Astrocyte (in vitro differentiated cells and primary cell): ENCODE measurements at places on chromosomes 1 and 21. TPM values are rescaled to one million over a fixed set of nuclear protein-coding genes. Genes with fewer than 3 reads are reported as not detected.
A peak's percentile ranks its signal among the peaks of the same experiment; 100 is the strongest.

Gene OR2L5
- total RNA-seq, result not detected in 2 replicates

Gene KRTAP11-1
- not detected in 2 replicates for total RNA-seq

Gene AMIGO1
- 1.2 and 1.8 TPM in 2 replicates for total RNA-seq

Gene KLHDC7A
- 0.14 and 0.17 TPM in 2 replicates for total RNA-seq

Gene TCHH
- 0.70 and 0.86 TPM in 2 replicates for total RNA-seq

DNA sequence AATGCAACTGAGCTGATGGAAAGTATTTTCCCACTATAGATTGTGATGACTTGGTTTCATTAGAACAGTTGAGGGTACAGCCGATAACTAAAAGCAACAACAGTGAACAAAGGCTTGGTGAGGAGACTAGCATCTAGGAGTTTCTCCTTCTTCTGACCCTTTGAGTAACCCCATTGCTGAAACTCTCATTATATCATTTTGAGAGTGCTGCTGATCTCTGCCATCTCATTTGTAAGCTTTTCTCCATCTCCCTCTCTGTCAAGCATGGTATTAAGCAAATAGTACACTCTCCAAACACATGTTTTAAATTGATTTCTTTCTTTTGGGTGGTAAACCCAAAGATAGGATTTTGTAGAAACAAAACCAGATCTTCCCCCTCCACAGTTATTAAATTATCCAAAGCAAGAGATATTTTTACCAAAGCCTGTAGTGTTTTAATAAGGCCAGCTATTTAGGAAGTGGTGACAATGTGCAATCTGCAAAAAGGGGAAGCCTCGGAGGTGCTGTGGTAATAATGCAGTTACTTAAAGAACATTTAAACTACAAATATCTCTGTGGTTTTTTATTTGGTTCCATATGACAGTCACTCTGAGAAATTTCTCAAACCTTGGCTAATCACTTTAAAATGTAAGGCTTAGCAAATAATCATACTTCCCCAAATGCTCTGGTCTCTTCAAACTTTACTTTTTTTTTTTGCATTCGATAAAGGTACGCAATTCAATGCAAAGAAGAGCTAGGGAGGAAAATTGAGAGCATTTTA is 287.5 kb downstream of the HLX start:
- no peak for DNase-seq

- DNase-seq, result peak; percentile 58
These were observed 6.6 kb downstream of the IFFO2 start for GRCh38 chr1:18949686-18950400.

- peak; percentile 74 for DNase-seq
These were observed 103.3 kb downstream of the CYYR1 start for GRCh38 chr21:26469789-26470188.

- DNase-seq, result no peak
These were observed 1.4 kb downstream of the MASP2 start for GRCh38 chr1:11045428-11046269.

DNA sequence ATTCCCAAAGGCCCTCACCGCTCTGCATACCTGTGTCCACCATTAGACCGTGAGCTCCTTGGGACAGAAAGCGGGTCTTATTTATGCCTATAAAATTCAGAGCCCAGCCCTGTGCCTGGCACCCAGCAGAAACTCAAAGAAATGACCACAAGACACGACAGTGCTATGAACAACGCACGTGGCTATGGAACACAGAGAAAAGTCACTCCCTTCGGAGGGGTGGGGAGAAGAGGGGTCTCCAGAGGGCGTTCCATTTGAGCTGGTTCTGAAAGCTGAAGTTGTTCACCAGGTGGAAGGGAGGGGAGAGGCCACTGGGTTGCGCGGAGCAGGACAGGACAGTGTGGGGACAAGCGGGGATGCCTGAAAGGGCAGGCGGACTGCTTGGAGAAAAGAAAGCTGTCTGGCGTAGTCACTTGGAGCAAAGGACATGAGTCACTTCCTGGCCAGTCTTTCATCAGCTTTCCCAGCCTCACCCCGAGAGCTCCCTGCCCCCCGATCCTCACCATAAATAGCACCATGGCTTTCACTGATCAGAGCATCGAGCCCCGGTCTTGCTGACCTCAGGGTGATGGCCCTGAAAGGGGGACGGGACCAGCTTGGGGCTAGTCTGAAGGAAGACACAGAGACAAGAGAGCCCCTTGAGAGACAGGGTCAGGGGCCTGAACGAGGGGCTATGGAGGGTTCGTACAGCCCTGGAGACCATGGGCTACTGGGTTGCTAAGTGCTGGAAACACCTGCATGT is 28.5 kb downstream of the ECE1 start:
- DNase-seq, result peak; percentile 91

GRCh38 chr1:229224308-229224707 is 46.6 kb upstream of the RAB4A start:
- DNase-seq, result peak; percentile 42

- no peak for DNase-seq
These were observed 45.2 kb upstream of the HAO2 start for GRCh38 chr1:119323216-119323982.

DNA sequence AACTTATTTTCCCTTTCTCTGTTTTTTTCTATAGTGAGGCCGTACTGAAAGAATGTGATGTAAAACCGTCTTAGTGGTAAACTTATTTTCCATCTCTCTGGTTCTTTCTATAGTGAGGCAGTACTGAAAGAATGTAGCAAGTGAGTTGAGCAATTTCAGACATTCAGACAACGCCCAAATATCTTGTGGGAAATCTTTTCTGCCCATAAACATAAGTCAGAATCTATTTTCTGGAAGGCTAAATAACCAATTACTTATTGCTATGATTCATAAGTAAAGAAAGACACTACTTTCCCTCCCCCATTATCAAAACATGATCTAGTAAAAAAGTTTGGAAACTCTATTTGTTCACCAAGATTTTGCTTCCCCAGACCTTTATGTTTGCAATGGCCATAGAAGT is 18.8 kb upstream of the SCCPDH start:
- peak; percentile 96 for DNase-seq

DNA sequence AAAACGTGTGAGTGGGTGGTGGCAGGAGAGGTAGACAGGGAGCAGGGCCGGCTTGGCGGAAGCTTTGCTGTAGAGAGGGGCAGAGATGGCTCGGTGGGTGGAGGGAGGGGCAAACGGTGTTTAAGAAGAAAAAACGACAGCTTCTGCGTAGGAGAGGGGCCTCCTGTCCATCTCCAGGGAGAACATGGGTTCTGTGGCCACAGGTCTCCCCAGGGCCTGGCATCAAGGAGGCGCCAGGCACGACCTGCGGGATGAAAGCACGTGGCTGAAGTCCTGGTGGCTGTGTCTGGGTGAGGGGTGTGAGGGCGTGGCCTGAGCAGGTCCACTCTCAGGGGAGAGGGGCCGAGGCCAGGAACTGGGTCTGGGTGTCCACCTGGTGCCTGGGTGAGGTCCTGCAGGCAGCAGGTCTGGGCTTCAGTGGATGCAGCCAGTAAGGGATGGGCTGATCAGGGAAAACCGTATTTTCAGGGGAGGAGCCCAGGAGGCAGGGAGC is 940 bp upstream of the PRKCZ start:
- no peak for DNase-seq

GRCh38 chr1:221069178-221069903 is 190.1 kb downstream of the HLX start:
- DNase-seq, result no peak
